Sigmoid colon (tissue), 7 donors: ENCODE measurements at places on chromosomes 1 and 21. TPM values are rescaled to one million over a fixed set of nuclear protein-coding genes. Genes with fewer than 3 reads are reported as not detected.

GRCh38 chr1:91501523-91501851 lies 836 bp downstream of the CDC7 start:
- DNase-seq: no peak

- no peak for DNase-seq
Measured at GRCh38 chr1:48906164-48906563, 129.5 kb upstream of the BEND5 start.

DNA sequence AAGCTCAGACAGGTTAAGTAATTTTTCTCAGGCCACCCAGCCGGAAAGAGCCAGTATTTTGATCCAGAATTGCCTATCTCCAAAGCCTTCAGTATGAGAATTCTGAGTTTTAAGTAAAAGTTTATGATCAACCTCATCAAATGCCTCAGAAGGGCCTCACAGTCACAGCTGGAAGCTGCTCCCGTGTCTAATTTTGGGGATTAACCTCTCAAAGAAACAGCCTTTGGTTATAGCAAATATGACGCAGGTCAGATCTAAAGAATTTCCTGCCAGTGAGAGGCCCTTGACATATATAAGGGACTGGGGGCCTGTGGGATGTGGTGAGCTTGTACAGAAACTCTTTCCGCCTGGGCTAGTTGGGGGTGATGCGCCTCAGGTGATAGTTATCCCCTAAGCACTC lies 2.3 kb downstream of the EXTL1 start:
- DNase-seq: no peak

DNA sequence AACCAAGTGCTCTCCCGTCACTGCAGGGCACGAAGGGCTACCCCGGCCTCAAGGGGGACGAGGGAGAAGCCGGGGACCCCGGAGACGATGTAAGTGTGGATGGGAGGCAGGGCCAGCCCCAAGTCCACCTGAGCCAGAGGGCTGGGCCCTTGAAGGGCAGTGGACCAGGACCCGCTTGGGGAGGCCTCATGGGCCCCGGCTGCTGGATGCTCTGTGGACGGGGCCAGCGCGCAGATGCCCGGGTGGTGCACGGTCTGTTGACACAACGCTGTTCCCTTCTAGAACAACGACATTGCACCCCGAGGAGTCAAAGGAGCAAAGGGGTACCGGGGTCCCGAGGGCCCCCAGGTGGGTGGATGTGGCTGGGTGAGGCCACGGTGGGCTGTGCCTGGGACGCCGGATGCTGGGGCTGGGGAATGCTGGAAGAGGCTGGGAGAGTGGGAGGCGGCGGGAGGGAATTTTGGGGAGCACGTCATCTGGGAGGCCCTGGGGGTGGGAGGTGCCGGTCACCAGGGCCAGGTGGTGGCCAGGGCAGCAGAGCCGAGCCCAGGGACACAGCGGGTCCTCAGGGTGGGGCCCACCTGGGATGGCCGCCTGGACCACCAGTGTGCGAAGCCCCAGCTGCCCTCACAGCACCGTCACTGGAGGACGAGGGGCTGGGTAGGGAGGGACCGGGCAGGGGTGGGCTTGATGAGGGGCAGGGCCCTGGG lies 17.5 kb downstream of the COL6A1 start:
- DNase-seq: peak; percentile 71

- no peak for DNase-seq
Measured at GRCh38 chr1:158035976-158036583, 42.6 kb downstream of the KIRREL1 start.

DNA sequence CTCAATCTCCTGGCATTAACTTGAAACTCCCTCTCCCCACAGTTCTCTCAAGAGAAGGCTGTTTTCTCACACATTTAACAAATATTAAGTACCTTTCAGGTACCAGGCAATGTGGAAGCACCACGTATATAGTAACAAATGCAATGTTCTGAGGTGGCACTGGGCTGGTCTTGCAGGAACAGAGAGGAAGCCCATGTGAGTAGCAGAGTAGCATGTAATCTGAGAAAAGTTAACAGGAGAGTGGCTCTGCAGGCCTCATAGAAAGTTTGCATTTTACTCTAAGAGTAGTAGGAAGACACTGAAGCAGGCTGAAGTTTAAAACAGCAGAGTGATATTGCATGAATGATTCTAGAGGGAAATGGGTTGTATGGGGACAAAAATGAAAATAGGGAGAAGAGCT lies 21.0 kb downstream of the ZNF281 start:
- no peak for DNase-seq

DNA sequence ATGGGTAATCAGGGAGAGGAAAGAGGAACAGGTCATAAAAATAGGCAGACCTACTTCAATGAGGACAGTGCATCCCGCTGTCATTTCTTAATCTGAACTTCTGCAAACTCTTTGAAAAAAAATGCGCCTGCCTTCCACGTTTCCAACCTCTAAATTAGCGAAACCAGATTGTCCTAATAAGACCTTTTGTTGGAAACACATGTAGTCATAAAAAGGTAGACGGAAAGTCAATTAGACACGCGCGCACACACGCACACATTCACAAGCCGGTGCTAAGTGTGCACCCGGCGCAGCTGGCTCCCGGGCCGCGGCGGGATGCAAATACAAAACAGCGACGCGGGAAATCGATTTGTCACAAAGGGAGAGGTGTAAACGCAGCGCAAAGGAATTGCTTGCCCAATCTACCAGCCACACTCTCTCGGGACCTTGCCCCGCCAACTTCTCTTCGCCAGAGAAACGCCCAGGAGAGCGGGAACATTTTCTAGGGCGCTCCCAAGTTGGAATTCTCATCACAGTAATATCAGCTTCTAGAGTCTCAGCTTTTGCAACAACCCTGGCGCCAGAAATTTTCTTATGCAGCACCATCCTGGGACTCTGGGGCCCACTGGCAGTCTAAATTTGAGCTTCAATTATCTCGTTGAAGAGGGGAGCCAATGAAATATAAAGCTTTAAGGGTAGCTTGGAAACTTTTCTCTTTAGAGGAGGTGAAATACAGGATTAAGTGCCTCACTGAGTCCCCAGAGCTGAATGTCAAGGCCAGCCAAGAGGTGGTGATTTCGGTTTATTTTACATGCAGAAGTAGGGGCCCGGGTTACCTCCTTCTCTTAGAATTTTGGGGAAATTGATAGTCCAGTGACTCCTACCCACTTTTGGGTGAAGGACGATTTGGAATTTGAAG lies 4.5 kb downstream of the PRRX1 start:
- DNase-seq: no peak

CD244 gene
- total RNA-seq: 0.16 TPM

TDRD5 gene
- total RNA-seq: not detected

OR2L3 gene
- not detected for total RNA-seq

GJC2 gene
- 5.3 TPM for total RNA-seq

PADI2 gene
- total RNA-seq: 0.33 TPM

GFI1 gene
- 0.28 TPM for total RNA-seq

CNR2 gene
- total RNA-seq: not detected

CD53 gene
- total RNA-seq: 7.5 TPM

TRMT13 gene
- 17.4 TPM for total RNA-seq

CLDN14 gene
- total RNA-seq: not detected
